Stimulated activated CD8-positive, alpha-beta memory T cell treated with anti-CD3 and anti-CD28 coated beads, Interleukin-12 subunit alpha, Interleukin-12 subunit beta, amount 100 ng/mL, for 1 hour (primary cell): ENCODE measurements at places on chromosomes 6 and 20.

DNA sequence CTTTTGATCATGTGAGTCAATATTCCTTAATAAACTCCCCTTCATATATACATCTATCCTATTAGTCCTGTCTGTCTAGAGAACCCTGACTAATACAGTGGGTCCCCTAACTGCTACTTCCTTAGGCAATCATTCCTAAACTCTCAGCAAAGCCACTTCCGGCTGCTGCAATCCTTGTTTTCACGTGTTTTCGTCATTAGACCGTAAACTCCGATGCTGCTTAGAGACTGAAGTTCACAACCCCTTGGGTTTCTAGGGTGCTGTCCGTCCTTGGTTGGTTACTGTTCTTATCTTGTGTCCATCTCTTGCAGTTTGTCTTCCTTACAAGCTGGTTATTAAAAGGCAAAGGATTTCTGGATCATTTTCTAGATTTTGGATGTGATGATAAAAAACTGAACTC, 106.4 kb downstream of the GMPR start:
- no peak for DNase-seq

- DNase-seq, result no peak
Observed at GRCh38 chr20:58177799-58178198, 50.7 kb downstream of the ANKRD60 start.

- DNase-seq, result no peak
Observed at GRCh38 chr6:113626475-113626874, 230.7 kb upstream of the MARCKS start.

DNA sequence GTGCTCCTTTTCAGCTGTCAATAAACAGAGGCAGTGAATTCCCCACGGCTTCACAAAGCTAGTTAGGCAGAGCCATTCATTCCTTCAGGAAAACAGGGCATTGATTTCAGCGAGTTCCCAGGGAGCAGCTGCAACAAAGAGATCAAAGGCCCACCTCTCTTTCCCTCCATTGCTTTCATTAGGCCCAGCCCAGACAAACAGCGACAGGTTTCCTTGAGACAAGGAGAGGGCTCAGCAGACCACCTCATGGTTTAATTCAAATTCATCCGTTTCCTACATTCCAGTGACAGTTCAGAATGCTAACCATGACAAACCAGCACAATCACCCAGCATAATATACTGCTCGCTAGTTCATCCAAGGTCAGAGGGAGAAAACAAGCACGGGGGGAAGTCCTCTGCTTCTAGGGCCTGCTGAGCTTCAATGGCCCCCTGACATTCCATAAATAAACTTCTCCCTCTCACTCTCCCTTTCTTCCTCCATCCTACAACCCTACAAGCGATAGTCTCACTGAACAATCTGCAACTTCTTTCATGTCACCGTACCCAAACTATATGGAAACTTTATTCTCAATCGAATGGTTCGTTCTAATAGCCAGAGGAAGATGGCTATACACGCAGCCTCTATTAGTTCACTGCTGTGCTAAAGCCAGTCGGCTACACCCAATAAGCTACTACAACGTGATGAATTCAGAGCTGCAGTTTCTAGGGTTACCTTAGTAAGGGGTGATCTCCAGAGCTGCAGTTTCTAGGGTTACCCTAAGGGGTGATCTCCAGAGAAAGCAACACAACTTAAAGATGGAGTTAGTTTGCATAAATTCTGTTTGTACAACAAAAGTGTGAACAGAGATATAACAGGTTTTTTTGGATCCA, 34.7 kb downstream of the PLAGL1 start:
- no peak for DNase-seq

DNA sequence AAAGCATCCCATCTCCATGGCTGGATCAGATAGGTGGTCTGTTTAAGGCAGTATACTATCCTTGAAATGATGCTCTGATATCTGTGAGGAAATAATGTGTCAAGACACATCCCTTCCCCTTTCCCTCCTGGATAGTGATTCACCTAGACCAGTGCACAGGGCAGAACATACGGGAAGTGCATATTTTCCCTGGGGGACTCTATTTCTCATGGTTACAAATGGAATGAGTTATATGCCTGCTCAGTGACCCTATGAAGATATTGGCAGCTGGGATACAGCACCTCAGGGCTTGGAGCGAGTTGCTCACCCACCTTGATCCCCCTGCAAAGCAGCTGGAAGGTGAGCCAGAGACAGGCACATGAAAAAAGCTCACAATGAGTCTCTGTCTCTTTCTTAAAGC, 67.5 kb upstream of the PRL start:
- no peak for DNase-seq
